ENCODE measurements at places on chromosomes 6 and 20. TPM values are rescaled to one million over a fixed set of nuclear protein-coding genes. Genes with fewer than 3 reads are reported as not detected.

Gene RAET1L
- total RNA-seq: not detected

Gene BPIFB4
- not detected for total RNA-seq

Gene CYP39A1
- total RNA-seq: 3.9 TPM

Gene TTLL9
- total RNA-seq: 0.56 TPM

Gene BNIP5
- not detected for total RNA-seq
